ENCODE measurements at places on chromosomes 12 and 14. TPM values are rescaled to one million over a fixed set of nuclear protein-coding genes. Genes with fewer than 3 reads are reported as not detected.

The SUDS3 gene
- 19.9 TPM for total RNA-seq

The SSTR1 gene
- under 0.01 TPM for total RNA-seq

- no peak for DNase-seq
Observed at GRCh38 chr14:75153295-75153694, 23.1 kb downstream of the TMED10 start.

GRCh38 chr12:22353615-22354325 is 19.3 kb upstream of the ST8SIA1 start:
- DNase-seq, result no peak

DNA sequence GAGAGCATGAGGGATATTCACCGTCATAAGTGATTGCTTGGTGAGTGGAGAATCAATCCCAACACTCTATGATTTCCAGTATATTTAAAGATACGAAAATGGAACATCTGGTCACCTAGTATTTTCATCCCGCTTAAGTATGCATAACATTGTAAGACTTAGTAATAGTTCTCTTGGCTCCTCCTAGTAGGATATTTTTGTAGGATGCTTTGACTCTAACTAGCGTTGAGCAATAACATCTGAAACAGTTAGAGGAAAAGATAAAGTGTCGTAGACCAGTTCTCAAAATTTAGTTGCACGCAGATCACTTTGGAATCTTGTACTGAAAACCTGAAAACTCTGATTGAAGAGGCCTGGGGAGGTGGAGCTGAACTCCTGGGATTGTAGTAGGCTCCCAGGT is 7.6 kb downstream of the SAMD4A start:
- no peak for DNase-seq

DNA sequence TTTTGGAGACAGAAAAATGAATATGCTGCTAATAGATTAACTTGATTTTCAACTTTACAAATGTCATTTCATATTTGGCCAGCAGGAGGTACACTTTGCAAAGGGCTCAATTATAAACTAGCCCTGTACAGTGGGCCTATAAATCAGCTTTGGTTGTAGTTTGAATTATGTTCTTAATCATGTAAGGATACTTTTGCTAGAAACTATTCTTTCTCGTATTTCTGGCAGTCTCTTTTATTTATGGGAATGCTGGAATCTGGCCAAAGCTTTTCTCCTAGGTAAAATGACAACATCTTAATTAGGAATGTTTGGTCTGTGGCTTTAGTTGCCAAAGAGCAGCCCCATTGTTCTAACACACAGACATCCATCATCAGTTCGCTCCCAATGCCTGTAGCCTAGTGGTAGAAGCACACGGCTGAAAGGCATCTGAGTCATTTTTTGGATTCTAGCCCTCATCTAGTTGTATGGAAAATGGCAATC is 1322.3 kb upstream of the SEL1L start:
- no peak for DNase-seq

DNA sequence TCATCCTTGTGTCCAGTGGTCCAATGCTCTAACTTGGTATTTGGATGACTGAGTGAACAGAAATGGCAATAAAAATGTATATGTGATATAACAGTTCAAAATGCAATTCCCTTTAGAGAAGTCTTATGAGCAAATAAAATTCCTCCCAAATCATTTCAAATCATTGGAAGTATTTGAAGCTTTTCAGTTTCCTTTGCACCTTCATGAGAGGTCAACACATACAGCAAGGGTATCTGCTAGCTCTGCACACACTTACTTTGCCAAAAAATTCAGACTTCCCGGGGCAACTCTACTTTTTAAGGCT is 423.7 kb downstream of the ATP23 start:
- no peak for DNase-seq
